ENCODE measurements at places on chromosomes 11 and 22.

GRCh38 chr22:22219140-22219996 lies 25.2 kb upstream of the VPREB1 start:
- DNase-seq: no peak

DNA sequence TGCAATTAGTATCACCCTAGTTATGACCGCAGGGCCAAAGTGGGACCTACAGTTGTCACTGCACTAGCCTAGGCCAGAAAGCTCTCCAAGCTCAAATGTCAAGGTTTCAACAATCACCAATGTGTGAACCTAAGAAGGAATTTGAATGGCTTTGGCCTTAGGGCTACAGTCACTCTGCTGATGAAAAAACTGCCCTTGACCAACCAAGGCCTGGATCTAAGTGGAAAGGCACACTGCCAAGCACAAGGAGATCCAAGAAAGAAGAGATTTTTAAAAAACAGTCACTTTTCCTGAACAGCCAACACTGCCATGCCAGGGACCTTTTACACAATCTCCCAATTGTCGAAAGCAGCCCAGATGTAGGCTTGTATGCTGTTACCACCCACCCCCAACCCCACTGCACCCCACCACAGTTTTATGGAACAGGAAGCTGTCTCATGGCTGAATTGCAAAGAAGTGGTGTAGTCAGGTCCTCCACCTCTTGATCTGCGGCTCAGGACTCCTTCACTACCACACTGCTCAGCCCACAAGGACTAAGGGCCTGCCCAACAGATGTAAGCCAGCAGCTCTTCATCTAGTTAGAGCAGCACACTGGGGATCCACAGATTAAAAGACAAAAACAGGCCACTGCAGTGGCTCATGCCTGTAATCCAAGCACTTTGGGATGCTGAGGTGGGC lies 32.9 kb downstream of the SMCO4 start:
- DNase-seq: no peak

GRCh38 chr11:131186629-131187101 lies 183.8 kb upstream of the NTM start:
- DNase-seq: peak; percentile 6

DNA sequence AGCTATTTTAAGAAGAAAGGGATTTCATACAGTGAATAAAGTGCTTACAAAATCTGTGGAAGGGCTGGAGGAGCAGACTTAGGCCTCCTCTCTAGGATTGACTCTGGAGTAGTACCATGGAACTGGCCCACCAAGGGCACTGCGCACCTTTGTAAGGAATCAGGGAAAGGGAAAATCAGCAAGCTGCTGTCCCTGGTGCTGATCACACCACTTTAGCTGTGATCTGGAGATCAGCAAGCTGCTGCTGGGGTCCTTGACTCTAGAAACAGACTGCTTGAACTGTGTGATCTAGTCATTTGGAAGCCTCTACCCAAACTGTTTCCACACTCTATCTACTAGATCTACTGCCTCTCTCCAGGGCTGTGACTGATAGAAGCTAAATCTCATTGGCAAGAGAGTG lies 18.4 kb upstream of the TECTA start:
- DNase-seq: no peak
